Hindlimb muscle (tissue), 1 donor: ENCODE measurements at places on chromosomes 5 and 9. TPM values are rescaled to one million over a fixed set of nuclear protein-coding genes. Genes with fewer than 3 reads are reported as not detected.

The NR4A3 gene
- polyA plus RNA-seq, result 0.92 TPM

The C1QTNF2 gene
- polyA plus RNA-seq, result 21.0 TPM

DNA sequence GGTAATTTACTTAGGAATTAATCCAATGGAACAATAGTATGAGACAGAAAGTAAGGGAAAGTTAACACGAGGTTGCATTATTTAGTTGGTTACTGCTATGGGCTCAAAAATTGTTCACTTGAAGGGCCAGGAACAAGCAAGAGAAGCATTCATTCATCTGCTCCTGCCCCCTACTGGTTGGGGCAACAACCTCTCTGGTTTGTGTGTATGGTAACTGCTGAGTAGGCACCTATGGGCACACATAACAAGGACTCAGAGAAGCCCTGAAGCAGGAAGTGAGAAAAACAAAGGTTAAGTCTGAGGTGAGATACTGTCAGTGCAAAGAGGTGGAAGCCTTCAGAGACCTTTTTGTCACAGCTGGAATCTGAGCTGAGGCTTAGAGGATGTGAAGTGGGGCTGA lies 34.4 kb upstream of the RANBP6 start:
- DNase-seq, result no peak

DNA sequence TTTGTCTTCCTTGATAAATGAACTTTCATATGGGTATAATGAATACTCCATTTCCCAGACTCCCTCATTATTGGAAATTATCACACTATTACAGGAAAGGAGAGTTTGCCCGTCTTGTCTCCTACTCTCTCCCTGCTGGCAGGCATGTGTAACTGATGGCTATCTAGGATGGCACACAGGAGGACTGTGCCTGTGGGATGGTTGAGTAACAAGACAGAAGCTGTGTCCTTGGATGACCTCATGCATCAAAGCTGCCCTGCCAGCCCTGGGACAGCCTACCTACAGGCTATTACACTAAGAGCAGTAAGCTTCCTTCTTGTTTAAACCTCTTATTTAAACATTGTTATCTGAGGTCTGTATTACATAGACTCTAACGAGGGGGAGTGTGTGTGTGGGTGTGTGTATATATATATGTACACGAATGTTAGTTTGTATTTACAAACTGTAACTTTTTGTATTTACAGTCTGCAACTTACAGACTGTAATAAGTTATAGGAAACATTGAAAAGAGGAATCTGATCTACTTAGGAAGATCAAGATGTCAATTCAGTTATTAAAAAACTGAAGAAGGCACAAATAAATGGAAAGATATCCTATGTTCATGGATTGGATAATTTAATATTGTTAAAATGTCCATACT lies 247.6 kb upstream of the ACO1 start:
- no peak for DNase-seq

DNA sequence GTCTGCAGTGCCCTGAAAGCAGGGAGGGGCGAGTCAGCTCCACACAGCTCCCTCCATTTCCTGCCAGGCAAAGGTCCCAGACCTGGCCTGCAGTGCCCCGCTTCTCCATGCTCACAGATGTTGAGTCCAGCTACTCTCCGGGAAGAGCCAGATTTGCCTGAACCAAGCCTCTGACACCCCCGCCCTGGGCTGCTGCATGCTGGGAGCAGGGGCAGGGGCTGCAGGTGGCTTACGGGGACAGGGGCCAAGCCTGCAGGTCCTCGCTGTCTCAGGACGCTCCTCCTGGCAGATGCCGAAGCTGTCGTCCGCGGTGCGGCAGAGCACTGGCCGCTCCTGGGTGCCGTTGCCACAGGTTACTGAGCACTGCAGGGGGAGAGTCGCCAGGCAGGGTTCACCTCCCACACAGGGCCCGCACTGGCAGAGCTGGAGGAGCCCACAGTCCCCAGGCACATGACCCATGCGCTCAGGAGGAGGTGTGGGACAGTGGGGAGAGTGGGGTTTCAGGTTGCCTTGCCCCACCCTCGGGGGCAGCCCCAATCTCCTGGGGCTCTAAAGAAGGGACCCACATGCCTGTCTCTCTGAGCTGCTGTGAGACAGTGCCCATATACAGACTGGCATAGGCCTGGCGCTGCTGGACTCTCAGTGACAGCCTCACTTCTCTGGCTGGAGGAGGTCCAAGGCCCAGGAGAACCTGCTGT lies 62.4 kb downstream of the ZNF354C start:
- DNase-seq, result no peak
